ENCODE measurements at places on chromosomes 1 and 21. TPM values are rescaled to one million over a fixed set of nuclear protein-coding genes. Genes with fewer than 3 reads are reported as not detected.

DNA sequence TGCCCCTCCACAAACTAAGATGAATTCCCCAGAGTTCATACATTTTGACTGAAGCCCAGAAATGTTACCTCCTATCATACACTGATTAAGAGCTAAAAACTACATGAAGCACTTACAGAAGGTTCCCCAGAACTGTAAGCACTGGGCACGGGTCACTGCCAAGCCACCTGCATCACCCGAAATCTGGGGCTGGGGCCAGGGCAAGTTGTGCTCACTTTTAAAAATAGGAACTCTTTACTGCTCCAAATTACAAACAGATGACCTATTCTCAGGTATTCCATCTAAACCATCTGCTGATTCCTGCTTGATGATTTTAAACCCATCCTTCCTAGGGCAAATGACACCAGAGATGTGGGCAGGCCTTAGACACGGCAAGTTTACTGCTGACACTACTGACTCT lies 4.8 kb downstream of the SETD4 start:
- DNase-seq: no peak

Gene B3GALT2
- 2.4 TPM for total RNA-seq

DNA sequence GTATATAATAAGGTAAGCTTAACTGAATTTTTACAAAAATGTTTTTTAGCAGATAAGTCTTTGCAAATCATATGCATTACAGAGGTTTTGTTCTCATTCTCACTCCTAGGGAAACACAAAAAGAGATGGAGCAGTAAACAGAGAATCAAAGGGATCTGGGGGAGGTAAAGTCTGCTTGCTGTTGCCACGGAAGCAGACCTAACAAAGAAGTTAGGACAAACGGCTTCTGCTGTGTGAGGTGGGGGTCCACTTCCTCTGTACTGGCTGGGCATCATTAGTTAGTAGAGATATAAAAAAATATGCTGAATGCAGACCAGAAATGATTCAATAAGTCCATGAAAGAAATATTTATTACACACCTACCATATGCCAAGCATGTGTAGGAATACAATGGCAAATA lies 34.2 kb downstream of the GJA5 start:
- DNase-seq: no peak

Gene BOLA1
- 6.0 TPM for total RNA-seq

Gene PALMD
- total RNA-seq: not detected

- no peak for DNase-seq
Measured at GRCh38 chr1:118878661-118879060, 109.5 kb downstream of the TBX15 start.

Gene ATAD3C
- 1.6 TPM for total RNA-seq

Gene TAS1R1
- total RNA-seq: not detected

DNA sequence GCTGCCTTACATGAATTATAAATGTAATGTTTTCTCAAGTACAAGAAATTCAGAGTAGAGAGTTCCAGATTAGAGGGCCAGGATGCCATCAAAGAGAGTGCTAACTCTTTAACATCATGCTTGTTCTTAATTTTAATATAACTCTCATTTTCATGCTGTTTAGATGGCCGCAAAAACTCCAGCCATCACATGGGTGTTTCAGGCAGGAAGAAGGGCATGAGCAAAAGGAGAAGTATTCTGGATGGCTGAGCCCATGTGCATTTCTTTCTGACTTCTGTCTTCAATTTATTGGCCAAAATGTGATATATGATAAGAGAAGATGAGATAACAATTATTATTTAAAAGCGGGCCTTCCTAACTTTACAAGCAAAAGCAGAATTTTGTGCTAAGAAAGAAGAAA lies 1328.6 kb downstream of the MRPL39 start:
- DNase-seq: no peak

Gene SEC16B
- not detected for total RNA-seq

DNA sequence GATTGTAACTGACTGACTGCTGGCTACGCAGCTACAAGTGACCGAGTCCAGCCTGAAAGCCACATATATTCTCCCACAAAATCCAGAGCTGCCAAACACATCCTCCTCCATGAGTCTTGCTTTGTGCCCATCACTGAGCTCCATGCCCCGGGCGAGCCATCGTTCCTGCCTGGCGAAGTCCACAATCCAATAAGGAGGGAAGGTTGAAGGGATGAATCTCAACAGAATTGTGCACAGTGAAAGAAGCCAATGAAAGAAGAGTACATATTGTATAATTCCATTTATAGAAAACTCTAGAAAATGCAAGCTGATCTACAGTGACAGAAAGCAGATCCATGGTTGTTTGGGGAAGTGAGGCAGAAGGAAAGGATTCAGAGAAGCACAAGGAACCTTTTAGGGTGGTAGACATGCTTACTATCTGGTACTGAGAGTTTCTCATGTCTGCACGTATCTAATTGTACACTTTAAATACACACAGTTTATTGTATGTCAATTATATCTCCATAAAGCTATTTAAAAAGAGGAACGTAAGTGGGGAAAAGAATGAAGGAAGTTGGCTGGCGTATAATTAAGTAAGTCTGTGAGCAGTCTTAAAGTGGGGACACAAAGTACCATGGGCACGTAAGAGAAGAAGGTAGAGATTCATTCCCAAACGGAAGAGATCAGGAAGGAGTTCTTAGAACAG lies 115.9 kb upstream of the JUN start:
- DNase-seq: no peak

DNA sequence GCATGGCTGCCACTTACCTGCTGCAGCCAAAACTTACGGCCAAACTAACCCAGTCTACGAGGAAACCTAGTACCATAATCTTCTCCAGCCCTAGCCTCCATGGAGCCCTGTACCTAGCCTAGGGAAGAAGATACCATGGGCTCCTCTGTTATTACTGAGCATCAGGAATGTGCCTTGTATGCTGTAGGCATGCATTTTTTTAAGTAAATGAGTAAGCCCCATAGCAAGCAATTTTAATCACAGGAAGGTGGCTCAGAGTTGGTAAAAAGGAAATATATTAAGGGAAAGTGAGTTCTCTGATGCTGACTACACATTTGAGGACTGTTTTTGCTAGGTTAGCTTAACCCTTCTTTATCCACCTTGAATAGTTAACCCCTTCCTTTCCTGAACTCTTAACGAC lies 21.2 kb downstream of the NFASC start:
- DNase-seq: no peak

DNA sequence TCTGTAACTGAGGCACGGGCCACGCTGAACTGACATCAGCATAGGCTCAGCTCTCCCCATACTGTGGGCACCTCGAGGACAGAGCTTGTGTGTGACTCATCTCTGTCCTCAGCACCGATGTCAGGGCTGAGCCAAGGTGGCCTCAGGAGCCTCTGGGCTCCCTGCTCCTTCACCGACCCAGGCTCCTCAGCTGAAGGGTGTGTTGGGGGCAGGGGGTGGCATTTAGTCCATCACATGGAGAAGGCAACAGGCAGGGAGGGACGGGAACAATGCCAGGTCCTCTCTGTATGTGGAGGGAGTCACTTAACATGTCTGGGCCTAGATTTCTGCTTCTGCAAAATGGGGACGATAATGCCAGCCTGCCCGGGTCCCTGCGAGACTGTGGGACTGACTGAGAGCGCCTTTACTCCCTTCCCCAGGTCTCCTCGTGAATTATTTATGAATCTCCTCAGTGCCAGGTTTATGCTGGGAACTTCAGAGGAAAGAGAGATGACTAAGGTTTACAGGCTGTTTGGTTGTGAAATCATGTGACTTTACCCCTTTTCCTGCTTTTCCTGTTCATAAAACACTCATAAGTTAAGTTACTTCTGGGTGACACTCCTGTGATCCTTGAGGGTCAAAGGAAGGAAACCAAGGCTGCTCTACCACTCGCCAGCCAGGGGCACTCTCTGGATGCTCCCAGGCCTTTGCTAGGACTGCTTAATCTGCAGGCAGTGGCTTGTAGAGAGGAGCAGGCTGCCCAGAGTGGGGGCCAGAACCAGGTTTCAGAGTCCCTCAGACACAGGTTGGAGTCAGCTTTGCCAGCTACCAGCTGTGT lies 16.2 kb downstream of the TTC39A start:
- DNase-seq: no peak

DNA sequence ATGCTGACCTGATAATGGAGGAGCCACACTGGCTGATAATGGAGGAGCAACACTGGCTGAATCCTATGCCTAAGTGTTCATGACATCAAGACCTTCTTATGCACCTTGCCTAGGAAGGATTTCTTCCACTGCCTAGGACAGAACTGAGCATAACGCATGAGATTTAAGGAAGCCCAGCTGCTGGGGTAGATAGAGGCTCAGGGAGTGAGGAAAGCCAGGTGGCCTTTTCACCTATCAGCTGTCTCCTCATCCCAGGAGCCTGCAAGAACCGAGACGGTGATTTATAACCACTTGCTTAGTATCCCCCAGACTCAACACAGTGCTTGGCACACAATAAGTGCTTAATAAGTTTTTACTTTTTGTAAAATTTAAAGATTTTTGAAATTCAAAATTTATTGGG lies 7.4 kb upstream of the CTBS start:
- no peak for DNase-seq

Gene TMEM240
- total RNA-seq: 1.4 TPM

DNA sequence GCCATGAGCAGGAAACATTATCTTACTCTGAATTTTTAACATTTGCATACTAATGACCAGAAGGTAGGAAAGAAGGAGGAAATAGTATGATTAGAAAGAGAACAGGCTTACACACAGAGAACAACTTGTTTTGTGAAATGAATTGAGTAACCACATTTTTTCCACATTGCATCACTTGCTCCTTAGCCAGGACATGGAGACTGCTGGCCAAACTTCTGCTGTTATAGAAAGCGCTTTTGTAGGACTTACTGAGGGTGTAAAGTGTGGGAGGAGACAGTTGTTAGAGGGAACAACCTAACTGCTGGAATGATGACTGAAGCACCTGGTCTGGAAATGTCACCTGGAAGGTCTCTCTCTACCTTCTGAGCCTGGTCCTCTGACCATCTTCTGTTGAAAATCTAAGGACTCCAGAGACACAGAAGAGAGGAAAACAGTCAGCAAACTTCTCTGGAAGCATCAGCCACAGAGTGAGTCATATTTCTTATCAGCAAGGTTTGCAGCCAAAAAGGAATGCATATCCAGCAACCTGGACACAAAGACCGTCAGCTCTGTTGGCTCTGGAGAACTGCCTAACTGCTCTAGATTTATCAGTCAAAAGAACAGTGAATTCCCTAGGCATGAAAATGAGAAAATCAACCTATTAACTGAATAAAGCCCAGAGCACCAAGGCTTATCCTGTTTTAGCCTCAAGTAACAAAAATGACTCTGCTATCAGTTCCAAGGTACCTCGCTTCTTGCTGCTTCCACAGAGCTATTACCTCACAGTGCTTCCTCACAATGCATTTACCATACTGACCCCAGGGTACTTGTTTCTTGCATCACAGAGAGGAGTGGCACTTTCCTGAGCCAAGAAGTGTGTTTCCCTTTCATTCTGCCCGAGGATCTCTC lies 88.0 kb upstream of the SLFNL1 start:
- no peak for DNase-seq

DNA sequence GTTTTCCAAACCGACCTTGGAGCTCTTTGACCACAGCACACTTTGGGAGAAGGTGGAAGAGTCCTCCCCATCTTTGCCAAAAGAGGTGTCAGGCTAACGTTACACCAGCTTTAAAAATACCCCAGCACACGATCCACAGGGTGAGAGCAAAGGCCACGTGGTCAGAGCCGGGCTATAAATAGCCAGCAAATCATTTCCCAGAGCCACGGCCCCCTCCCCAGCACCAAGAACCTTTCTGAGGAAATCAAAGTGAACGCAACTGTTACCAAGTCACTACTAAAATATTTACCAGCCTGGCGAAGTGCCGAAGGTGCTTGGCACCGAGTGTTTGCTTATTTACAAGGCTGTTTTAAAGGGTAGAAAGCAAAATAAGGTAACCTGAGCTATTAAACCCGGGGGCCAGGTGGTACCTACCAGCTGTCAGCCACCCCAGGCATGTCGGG lies 72.4 kb downstream of the CASZ1 start:
- no peak for DNase-seq

GRCh38 chr21:33127154-33127867 lies 57.4 kb downstream of the OLIG1 start:
- DNase-seq: peak; percentile 47

Gene CRYAA
- total RNA-seq: not detected

Gene RNU1-3
- total RNA-seq: 2,148 TPM

GRCh38 chr1:9121496-9122409 lies 7.1 kb downstream of the GPR157 start:
- peak; percentile 53 for DNase-seq

GRCh38 chr1:224884361-224884801 lies 45.1 kb upstream of the DNAH14 start:
- no peak for DNase-seq

Gene GPR153
- 0.35 TPM for total RNA-seq

DNA sequence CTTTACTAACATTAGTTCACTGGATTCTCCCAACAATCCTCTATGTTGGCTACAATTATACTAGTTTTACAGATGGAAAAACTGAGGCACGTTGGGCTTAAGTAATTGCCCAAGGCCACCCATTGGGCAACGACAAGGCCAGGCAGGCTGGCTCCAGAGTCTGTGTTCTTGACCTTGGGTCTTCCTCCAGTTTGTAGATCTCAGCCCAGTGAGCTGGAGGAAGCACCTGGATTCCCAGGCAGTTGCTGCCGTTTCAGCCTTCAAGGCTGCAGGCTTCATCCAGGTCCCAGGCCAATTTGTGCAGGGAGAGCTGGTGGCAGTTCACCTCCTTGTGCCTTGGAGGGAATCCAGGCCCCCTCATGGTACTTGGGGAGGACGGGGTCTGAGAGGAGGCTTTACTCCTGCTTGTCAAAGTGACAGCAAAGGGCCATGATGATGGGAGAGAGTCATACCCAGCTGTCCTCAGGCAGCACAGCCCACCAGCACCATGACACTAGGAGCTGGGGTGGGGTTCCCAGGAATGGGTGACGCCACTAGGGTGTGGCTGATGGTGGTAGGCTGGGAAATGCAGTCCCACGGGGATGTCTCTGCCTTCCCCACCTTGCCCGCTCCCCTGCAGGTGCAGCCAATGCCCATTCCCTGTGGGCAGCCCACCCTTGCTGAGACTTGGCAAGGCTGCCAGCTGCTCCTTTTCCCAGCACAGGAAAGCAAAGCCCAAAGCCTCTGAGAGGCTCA lies 27.1 kb downstream of the PKP1 start:
- DNase-seq: no peak

DNA sequence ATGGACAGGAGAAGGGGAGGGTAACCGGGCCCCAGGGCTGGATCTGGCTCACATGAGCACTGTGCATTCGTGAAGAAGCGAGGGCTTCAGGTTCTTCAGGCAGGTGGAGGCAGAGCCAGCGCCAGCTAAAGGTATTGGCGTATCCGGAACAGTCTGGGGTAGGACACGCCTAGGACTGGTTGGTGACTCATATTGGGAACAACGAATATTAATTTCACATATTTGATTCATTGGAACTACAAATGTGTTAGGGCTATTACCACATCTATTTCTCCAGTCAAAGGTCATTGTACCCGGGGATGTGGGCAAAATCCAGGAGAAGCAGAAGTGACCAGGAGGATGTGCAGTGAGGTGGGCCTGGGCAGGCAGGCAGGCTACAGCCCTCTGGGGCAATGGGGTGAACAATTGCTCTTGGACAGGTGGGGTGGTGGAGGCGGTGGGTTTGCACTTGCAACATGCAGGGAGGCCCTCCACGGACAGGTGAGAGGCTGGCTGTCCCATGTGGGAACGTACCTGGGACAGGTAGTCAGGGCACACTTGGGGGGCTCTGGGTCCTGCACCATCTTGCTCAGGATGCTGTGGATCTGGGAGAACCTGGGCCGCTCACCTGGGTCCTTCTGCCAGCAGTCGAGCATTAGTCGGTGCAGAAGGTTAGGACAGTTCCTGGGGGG lies 26.7 kb downstream of the CDCA8 start:
- no peak for DNase-seq

Gene SLC44A3
- total RNA-seq: 0.99 TPM

Gene COL9A2
- 3.5 TPM for total RNA-seq

Gene STUM
- total RNA-seq: 0.10 TPM

- DNase-seq: no peak
Measured at GRCh38 chr1:42450061-42450460, 5.8 kb downstream of the ZMYND12 start.
